ENCODE measurements at places on chromosomes 1 and 21.

DNA sequence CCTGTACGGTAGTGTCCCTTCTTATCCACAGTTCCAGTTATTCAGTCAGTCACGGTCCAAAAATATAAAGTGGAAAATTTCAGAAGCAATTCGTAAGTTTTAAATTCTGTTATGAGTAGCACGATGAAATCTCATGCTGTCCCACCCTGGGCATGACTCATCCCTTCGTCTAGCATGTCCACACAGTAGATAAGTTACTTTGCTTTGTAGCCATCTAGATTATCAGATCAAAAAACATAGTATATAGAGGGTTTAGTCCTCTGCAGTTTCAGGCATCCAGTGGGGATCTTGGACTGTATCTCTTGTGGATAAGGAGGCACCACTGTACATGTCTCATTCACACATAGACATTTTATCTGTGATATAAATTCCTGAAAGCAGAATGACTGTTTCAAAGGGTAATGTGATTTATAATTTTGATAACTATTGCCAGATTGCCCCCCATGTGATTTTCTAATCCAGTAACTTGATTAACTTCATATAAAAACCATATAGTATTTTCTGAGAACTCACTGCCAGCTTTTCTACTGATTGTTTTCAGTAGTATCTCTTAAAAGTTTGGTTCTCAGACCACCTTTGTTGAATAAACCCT, 143.3 kb downstream of the DYRK1A start:
- no peak for DNase-seq

GRCh38 chr1:2644591-2645101, 11.8 kb upstream of the MMEL1 start:
- DNase-seq = no peak

DNA sequence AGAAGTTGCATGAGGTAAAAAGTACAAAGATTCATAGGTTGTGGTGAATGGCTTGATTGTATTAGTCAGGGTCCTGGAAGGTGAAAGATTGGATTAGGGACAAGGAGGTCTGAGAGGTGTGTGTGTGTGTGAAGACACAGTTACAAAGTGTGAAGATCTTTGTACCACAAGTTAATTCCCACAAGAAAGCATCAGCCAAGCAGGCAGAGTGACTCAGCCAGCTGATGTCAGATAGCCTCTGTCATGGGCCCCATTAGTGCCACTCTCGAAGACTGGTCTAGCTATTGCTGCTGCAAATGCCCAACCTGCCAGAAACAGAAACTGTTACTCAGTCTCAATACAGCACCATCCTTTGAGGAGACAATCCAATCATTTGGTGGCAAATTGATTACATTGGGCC, 96.5 kb downstream of the DTL start:
- peak; percentile 10 for DNase-seq

DNA sequence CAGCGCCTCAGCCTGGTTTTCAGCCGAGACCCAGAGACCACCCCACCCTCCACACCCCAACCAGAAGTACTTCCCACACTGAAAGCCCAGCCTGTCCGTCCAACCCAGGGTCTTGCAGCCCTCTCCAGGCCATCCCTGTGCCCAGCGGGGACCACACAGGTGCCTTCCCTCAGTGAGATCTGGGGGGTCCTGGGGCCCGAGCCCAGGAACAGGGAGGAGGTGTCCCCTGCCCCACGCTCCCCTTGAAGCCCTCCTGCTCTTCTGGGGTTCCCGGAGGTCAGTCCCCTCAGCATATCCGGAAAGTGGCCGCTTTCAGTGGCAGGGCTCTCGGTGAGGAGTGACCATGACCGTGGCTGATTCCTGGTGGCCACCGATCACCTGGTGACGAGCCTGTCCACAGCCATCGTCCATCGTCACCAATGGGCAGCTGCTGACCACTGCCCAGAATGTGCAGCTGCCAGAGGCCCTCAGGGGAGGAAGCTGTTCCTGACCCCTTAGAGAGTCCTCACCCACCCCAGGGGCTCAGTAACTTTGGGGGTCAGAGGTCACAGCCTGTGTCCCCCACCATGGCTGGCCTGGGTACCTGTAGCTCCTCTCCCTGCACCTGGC, 3.4 kb downstream of the TMEM240 start:
- DNase-seq = no peak

DNA sequence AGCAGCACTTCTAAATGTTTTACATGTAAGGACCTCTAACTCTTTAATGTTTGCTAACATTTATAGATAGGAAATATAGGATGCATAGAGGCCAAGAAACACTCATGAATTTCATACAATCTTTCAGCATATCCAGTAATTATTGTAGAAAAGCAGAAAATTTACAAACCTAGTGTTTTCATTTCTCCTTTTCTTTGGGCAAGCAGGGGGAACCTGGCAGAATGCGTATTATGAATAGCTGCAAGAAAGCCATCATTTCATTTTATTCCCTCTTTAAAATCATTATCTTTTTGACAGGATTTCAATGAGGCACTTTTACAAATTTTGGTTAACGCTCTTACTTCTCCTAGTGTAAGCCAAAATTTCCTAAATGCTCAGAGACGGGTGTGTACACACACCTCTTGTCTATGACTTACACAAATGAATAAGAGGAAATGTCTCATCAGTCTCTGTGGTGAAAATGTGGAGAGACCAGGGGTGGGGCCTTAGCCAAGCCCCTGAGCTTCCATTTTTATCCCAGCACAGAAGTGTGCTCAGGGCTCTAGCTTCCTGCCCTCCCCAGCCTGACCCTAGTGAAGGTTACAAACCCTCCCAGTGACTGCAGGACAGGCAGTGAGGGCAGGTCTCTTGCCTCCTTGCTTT, 91.6 kb downstream of the LRRC8C start:
- DNase-seq = no peak

GRCh38 chr1:204448344-204448964, 36.8 kb upstream of the PPP1R15B start:
- no peak for DNase-seq

DNA sequence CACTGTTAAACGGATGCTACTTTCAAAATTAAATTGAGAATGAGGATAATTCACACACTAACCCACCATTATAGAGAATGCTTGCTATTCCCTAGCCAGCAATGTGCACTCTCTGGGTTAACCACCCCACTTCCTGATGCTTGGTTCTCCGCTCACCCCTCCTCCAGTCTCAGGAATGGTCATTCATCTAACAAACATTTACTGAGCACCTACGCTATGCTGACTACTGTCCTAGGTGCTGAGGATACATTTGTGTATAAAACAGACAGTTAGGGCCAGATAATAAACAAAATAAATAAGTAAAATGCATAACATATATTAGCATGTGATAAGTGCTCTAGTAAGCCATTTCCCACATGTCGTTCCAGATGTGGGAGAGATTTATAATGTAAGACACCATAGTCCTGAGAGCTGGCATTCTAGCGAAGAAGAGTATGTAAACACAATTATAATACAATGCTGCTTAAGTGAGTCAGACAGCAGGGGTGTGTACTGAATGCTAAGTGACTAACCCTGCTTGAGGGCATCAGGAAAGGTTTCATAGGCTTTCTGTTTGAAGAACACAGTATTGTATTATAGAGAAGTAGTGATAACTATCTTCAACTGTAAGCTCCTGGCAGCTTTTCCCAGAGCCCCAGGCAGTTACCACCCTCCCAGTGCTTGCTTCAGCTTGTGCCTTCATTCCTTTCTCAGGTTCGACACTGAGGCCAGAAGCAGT, 126.7 kb upstream of the CACHD1 start:
- DNase-seq = peak; percentile 71

- DNase-seq = no peak
These were observed 52.8 kb upstream of the PTGFR start for GRCh38 chr1:78437941-78438340.

GRCh38 chr1:116768416-116769103, 14.3 kb downstream of the CD2 start:
- DNase-seq = no peak

DNA sequence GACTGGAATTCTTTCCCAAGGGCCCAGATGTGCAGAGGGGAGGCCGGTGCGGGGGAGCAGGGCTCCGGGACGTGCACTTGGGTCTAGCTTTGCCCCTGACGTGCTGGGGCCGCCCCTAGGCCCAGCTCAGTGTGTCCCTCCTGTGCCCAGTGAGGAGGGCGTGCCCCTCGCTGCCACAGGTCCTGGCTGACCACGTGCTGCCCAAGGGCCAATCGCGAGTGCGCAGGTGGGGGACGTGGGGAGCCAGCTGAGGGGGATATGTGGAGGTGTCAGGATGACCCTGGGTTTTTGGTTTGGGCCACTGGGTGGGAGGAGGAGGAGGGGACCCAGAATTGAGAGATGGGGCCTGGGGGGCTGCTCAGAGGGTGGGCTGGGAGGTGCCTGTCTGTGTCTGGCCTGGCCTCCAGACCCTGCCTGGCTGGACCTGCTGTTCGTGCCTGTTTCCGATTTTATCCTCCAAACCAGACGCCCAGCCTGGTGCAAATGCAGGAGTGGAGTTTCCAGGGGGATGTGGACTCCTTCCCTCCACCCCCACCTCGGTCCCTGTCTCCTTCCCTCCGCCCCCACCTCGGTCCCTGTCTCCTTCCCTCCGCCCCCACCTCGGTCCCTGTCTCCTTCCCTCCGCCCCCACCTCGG, 6.1 kb upstream of the RNF223 start:
- DNase-seq = no peak

GRCh38 chr1:17140279-17140678, 21.0 kb upstream of the PADI2 start:
- no peak for DNase-seq

DNA sequence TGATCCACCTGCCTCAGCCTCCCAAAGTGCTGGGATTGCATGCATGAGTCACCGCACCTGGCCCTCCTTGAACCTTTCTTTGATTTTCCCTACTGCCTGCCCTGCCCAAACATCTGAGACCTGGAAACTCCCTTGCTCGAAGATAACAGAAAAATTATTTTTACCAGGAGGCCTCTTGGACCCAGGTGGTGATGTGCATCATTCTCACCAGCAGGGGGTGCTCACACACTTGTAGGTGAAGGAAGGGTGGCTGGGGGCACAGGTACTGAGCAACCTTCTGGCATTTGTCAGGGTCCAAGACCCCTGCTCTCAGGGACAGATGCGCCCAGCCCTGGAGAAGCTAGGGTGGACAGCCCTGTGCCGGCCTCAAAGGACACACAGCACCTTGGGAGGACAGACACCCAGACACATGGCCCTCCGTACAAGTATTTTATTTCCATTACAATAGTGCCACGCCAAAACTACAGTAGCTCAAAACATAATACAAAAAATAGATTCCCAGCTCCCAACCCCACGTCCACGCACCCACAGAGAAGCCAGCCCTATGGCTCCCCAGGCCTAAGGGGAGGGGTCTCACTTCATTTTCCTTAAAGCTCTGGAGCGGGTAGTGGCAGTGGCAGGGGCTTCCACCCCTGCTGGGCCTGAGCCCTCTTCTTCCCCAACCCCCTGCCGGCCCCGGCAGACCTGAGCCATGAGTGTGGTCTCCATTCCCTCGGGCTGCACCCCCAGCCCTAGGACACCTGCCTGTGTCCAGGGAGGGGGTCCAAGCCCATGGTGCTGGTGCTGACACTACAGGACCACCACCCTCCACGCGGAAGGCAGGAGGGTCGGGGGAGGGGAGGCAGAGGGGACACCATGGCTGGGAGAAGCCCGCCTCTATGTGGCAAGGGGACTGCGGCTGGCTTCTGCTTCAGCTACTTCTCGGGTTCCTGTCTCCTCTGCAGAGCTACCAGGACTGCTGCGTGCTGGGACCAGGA, 40.4 kb upstream of the EIF4G3 start:
- DNase-seq = no peak

DNA sequence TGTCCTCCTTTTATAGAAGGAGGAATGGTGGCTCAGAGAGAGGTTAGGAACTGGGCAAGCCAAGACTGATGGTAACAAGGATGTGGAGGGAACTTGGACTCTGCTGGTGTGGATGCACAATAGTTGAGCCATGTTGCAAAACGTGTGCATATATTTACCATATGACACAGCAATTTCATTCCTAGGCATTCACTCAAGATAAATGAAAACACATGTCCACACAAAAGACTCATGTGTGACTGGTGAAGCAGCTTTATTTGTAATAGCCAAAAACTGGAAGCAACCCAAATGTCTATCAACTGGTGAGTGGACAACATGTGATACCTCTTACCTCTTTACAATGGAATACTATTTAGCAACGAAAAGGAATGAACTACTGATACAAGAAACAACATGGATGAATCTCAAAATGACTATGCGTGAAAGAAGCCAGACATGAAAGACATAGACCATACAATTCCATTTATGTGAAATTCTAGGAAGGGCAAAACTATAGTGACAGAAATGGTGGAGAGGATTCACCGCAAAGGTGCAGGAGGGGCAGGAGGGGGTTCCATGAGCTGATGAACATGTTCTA, 36.2 kb downstream of the CAMK2N1 start:
- no peak for DNase-seq

DNA sequence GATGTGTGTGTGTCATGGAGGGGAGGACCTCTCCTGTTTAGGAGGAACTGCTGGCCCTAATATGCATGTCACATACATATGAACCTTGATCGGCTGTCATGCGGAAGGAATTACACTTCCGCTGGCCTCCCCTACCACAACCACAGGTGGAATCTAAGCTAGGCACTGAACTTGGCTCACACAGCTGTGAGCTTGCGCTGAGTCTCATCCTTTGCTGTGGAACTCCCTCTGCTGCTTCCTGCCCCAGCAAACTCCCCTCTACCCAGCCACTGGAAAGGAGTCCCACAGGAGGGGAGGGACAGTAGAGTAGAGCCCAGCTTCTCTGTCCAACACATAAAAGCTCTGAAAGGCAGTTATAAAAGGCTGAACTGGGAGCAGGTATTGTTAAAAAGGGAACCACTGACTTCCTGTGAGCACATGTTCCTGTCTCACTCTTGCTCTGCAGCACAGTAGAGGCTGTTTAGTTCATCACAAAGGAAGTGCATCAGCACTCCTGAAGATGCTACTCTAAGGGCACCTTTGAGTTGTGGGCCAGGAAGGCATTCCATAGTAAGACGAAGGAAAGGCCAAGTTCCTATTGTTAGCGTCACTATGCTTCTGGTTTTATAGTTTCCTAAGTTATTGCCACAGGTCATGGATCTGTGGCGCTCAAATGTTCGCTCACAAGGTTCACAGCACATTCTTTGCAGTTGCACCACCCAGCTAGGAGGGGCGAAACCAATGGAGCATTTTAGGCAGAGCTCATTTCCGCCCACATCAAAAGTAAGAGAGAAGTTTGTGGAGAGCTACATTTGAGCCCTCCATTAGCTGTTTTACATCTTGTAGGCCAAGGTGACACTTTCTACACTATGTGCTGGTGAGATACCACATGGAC, 17.7 kb upstream of the PTPRC start:
- no peak for DNase-seq

DNA sequence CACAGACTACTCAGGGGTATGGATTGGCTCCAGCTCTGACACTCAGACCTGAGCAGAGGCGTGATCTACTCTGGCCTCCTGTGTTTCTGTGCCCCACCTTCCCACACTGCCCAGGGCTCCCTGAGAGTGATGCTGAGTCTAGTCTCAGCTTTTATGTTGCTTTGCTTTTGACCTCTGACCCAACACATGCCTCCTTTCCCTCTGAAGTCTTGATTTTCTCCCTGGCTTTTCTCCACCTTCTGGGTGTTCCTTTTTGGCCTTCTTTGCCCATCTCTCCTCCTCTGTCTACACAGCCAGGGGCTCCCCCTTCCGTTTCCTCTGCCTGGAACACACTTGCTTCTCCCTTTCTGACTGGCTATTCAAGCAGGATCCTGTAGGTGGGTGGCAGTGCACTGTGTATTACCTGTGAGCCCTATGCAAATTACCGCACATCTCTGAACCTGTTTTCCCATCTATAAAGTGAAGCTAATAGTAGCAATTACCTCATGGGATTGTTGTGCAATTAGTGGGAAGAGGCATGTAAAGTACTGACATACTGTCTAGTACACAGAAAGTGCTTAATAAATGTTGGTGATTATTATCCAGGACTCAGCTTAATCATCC, 13.7 kb upstream of the MEX3A start:
- DNase-seq = no peak

GRCh38 chr21:30282850-30283249, at the start of gene KRTAP24-1:
Gene KRTAP24-1 (minus strand): TSS chr21:30282950. CDS start chr21:30282932, 18 bp downstream.
- DNase-seq = no peak

GRCh38 chr1:232713785-232714184, 83.9 kb upstream of the SIPA1L2 start:
- no peak for DNase-seq

Data from GM04503 (cell line).